ENCODE measurements at places on chromosomes 4 and X.

GRCh38 chrX:15056044-15056443 is 182.8 kb downstream of the MOSPD2 start:
- no peak for DNase-seq

DNA sequence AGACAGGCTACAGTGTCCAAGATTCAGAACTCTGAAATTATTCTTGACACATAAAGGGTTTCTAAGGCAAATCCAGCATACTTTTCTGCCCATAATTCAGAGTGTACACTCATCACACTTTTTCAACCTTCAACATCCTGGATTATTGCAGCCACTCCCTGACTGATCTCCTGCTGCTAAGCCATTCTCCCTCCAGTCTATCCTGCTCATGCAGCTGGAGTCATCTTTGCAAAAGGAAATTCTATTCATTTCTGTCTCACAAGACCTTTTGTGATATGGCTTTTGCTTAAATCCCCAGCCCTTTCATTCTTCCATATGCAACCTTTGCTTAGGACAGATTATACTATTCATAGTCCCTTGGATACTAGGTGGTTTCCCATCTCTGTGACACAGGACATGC is 236.1 kb upstream of the LDB2 start:
- DNase-seq: no peak

- DNase-seq: no peak
Measured at GRCh38 chr4:16770710-16771285, 127.6 kb downstream of the LDB2 start.

GRCh38 chr4:30868111-30868895 is 148.1 kb downstream of the PCDH7 start:
- DNase-seq: no peak

GRCh38 chrX:108875548-108875947 is 139.2 kb upstream of the IRS4 start:
- DNase-seq: no peak

DNA sequence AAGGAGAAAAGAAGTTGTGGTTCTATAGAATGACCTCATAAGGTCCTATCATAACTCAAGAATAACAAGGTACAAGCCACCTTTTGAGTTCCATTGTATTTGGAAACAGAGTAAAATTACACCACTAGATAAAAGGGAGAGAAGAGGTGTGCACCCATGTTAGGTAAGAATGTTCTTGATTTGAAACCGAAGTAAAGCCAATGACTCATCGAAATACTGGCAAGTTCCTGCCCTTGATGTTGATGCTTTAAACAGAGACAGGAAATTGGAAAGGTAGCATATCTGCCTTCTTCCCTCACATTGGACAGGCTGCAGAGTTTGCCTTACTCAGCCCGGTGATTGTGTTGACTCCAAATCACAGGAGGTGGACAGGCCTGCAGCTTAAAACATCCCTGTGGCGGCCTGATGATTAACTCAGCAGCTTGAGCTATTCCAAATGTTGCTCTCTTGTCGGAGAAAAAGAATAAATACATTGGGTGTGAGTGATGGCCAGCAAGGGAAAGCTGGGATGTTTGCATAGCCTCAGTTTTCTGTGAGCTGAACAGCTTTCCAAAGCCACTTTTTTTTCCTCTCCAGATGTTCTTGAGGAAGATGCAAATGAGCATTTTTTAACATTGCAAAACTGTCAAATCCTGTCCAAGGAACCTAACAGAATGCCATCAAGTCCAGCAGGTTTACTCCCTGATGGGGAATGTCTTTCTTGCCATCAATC is 321.1 kb downstream of the NKX6-1 start:
- peak; percentile 54 for DNase-seq

DNA sequence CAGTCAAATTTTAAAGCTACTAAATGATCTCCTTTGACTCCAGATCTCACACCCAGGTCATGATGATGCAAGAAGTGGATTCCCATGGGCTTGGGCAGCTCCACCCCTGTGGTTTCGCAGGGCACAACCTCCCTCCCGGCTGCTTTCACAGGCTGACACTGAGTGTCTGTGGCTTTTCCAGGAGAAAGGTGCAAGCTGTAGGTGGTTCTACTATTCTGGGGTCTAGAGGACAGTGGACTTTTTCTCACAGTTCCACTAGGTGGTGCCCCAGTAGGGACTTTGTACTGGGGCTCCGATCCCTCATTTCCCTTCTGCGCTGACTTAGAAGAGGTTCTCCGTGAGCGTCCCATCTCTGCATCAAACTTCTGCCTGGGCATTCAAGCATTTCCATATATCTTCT is 845.2 kb downstream of the PCDH18 start:
- no peak for DNase-seq

DNA sequence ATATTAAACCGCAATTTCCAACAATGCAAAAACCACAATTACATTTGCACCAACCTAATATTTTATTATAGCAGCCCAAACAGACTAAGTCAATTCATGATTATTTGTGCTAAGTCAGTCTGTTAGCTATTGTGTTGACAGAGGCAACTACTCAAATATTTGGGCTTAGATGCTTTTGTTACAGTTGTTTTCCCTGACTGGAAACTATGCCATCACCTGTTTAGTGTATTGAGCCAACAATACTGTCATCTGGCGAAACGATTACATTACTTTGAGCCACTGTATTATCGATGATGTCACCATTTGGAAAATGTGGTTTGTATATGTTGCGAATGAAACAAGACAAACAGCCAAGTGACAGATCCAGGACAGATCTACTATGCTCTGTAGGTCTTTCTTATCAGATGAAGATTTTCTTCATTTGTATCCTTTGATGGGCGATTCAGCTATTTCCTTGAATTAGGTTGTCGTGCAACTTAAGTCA is 38.7 kb upstream of the INTS6L start:
- no peak for DNase-seq

- DNase-seq: no peak
Measured at GRCh38 chr4:140135529-140136088, 18.4 kb downstream of the MAML3 start.

All from MCF 10A (cell line).